ENCODE measurements at places on chromosomes 13 and 19.

DNA sequence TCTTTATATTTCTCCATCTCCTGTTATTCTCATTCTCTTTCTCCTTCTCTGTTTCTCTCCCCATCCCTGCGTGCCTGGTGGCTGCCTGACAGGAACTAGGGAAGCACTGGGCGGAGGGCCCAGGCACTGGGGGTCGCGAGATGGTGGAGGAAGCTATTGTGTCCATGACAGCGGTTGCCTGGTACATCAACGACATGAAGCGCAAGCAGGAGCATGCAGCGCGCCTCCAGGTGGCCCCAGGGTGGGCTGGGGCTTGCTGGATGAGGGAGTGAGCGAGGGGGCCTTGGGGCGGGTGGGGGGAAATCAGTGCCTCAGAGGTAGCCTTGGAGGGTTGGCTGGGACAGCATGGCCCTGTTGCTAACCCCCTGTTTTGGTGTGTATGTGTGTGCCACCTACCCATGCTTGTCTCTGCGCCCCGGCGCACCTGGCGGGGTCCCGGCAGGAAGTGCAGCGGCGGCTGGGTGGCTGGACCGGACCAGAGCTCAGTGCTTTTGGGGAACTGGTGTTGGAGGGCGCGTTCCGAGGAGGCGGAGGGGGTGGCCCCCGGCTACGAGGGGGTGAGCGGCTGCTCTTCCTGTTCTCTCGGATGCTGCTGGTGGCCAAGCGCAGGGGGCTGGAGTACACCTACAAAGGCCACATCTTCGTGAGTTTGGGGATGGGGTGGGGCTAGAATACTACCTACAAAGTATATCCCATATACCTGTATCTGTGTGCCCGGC lies 5.2 kb downstream of the PLEKHG2 start:
- no peak for DNase-seq

DNA sequence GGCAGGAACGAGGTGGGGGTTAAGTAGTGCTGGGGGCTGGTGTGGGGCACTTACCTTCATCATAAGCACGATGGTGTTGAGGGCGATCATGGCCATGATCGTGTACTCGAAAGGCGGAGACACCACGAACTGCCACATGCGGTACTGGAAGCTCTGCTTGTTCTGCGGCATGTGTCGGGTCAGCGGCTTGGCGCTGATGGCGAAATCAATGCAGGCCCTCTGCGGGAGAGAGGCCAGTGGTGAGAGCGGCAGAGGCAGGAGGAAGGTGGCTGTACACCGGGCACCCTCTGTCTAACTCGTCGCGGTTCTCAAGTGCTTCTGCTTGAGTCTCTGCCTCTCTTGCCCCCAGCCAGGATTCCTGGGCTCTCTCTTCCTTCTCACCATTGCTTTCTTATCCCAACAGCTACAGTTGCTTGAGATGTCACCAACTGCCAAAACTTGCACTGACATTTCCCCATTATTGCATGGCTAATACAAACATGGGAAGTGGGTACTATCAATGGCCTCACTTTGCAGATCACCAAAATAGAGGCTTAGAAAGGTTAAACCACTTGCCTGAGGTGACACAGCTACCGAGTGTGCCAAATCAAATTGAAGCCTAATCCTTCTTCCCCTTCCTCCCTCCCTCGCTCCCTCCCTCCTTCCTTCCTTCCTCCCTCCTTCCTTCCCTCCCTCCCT lies 105.0 kb downstream of the IER2 start:
- no peak for DNase-seq

- DNase-seq = no peak
Measured at GRCh38 chr13:113448545-113448884, 4.8 kb downstream of the ADPRHL1 start.

- no peak for DNase-seq
Measured at GRCh38 chr19:39728040-39728439, 9.8 kb downstream of the CLC start.

GRCh38 chr19:5824751-5825150 lies 14.8 kb downstream of the FUT6 start:
- DNase-seq = no peak

DNA sequence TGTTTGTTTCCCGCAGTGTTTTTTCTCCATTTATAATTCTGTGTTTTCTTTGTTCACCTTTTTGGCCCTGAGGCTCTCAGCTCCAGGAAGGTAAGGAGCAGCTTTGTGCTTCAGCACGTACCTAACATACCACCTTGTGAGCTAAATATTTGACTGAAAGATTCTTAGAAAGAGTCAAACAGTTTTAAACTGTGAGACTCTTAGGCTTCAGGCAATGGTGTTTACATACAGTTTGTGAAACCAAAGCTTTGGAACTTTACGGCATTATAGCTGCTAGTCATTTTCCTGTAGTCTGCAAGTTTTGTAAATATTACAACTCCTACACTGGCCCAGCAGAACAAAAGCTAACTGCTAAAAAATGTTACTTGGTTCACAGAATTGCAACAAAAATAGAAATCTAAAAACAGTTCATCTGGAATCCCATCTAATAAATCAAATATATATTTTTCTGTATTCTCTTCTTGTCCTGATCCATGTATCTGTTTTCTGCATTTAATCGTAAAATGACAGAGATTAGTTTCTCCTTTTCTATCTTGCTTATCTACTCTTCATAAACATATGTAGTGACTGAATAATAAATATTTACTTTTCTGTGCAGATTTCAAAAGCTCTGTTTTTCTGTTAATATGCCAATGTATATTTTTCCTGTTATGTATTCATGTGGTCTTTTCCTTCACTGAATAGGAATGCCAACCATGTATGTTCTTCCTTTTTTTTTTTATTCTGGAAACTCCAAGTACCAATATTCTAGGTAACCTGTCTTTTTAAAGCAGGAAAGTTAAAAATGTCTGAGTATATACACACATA lies 38.8 kb upstream of the GPI start:
- DNase-seq = no peak

- DNase-seq = no peak
Measured at GRCh38 chr13:65488606-65489005, 1741.5 kb downstream of the PCDH9 start.

DNA sequence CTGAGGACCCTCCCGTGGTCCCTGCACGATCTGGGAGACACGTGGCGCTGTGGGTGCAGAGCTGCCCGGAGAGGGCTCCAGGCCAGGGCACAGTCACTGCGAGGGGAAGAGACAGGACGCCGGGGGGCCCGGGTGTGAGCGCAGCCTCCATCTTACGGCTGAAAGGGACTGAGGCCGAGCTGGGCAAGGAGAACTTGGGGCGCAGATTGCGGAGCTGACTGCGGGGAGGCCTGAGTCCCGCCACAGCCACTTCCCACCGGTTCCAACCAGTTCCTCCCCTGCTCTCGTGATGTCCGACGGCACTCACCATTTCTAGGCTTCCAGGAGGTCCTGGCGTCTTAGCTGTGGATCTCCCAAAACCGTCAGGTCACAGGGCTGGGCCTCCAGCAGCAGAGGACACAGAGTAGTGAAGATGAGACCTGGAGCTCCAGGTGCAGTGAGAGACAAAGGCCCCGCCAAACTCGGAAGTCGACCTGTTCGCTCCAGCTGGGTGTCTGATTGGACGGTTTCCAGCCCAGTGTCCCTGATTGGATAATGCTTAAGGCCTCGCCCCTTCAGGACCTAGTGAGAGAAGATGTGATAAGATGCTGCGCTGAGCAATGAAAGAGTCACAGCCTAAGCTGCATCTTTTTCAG lies 4.8 kb upstream of the ZNF253 start:
- DNase-seq = no peak

DNA sequence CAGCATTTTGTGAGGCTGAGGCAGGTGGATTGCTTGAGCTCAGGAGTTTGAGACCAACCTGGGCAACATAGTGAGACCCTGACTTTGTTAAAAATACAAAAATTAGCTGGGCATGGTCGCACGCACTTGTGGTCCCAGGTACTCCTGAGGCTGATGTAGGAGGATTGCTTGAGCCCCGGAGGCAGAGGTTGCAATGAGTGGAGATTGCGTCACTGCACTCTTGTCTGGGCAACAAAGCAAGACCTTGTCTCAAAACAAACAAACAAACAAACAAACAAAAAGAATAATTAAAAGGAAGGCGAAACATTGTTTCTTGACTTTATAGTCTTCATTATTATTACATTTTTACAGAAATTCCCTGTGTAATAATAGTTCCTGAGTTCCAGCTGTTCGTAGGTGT lies 15.9 kb downstream of the BIVM start:
- DNase-seq = no peak

DNA sequence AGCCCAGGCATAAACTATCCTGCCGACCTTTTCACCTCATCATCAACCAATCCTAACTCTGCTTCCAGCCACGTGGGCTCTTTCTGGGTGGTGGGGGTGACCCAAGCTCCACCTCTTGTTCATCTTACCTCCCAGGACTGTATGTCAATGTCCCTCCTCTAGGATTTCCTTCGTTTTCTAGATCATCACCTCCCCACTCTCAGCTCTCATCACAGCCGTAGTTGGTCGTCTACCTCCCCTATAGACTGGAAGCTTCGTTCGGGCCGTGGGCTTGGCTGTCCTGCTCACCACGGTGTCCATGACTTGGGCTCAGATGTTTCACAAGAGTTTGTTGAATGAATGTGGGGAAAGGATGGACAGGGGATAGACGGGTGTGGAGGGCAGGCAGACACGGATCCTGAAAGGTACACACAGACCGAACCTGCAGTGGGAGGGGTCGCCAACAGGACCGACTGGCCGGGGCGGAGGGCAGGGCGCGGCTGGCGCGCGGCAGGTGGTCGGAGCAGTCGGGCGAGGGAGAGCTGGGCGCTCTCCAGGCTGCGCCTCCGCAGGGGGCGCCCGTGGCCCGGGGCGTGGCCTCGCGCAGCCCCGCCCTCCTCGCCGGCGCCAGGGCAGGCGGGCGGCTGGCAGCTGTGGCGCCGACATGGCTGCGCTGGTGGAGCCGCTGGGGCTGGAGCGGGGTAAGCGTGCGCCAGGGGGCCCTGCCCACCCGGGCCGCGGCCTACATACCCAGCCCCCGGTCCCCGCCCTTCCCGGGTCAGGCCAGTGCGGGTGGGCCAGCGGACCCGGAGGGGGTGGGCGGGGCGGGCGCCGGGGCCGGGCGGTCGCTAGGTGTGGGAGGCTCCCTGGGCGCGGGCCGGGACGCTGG lies at the start of gene LIN7B:
LIN7B (plus strand) TSS at position 609 of the 868 bp plus-strand sequence; CDS start at position 644, 35 bp downstream.
- peak; percentile 26 for DNase-seq

- no peak for DNase-seq
Measured at GRCh38 chr13:78046331-78046730, 127.7 kb upstream of the EDNRB start.

DNA sequence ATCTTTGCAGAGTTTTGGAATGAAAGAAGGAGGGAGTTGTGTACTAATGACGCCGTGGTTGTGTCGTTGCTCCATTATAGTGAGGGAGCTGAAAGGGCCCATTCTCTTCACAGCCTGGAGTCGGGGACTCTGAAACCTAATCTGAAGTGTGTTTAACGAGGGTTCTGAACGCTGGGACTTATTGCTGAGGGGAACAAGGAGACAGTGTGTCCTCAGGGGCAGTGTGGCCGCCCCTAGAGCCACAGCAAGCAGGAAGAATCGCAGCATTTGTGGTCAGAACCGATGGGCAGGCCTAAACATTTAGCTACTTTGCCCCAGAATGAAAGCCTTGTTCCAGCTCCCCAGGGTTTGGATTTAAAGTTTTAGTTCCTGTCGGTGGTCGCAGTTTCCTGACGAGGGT lies 156.4 kb upstream of the RNF113B start:
- no peak for DNase-seq

- no peak for DNase-seq
Measured at GRCh38 chr19:14410091-14411051, 8.8 kb downstream of the DDX39A start.

DNA sequence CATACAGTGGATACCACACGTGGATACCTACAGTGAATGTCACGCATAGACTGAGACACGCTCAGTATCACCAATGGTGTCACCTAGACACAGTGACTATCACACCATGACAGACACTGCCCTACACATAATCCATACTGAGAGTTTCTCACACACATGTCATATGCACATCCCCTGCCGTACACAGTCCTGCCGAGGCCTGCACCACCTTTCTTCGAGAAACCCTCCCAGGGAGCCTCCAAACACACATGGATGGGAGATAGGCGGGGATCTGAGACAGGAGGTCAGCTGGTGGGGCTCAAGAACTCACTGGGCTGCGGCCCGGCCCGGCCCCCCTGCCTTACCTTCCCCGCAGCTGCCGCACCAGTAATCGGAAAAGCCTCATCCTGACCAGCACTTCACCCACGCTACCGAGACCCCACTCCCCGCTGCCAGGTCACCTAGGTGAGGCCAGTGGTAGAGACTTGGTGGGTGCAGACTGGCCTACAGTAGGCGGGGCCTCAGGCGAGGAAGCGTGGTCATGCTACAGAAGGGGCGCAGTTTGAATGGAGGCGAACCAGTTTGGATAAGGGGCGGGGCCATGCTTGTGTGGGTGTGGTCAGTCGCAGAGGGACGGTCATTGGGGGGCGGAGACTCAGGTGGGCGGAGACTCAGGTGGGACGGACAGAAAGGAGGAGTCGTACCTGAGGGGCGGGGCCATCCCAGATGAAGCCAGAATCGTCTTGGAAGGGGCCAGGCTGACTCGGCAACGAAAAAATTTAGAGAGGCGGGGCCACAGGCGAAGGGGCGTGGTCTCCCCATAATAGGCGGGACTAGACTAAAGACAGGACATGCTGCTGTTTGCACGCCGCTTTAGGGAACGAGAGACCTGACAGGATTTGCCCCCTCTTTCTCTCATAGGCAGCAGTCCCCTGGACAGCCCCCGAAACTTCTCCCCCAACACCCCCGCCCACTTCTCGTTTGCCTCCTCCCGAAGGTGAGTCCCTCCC lies 2.1 kb downstream of the MAST1 start:
- DNase-seq = peak; percentile 27

- DNase-seq = no peak
Measured at GRCh38 chr13:77417897-77418296, 91.0 kb upstream of the MYCBP2 start.

GRCh38 chr19:2275588-2276428 lies 6.2 kb downstream of the PEAK3 start:
- no peak for DNase-seq

- DNase-seq = no peak
Measured at GRCh38 chr19:35027851-35028599, 2.2 kb upstream of the SCN1B start.

DNA sequence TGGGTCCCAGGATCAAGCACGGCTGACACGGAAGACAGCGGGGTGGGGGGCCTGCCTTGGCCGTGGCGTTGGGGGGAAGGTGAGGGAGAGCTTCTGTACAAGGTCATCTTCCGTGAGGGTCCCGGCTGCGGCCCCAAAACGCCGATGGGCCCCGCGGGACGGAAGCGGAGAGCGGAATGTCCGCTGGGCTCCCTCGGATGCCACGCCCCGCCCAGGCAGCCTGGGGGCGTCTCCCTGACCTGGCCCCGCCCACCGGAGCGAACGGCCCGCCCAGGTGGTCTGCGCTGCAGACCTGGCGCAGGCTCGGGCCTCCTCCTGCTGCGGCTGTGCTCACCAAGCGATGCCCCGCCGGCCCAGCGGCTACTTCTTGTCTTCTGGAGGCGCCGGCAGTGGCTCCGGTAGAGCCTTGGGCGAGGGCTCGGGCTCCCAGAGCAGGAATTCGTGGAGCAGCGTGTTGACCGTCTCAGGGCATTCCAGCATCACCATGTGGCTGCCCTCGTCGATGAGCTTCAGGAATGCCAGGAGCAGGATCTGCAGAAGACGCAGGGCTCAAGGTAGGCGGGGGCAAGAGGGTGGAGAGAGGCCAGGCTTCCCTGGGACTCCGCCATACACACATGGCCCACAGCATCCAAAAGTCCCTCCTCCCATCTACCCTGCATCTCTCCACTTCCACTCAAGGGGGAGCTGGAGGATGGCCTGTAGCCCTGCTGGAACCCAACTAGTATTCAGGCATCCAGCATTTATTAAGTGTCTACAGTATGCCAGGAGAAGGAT lies 10.7 kb downstream of the ABHD8 start:
- peak; percentile 42 for DNase-seq

All from GOT3 (cell line).